ENCODE measurements at places on chromosomes 1 and 21. TPM values are rescaled to one million over a fixed set of nuclear protein-coding genes. Genes with fewer than 3 reads are reported as not detected.
A peak's percentile ranks its signal among the peaks of the same experiment; 100 is the strongest.

The CYP4A22 gene
- not detected for total RNA-seq

DNA sequence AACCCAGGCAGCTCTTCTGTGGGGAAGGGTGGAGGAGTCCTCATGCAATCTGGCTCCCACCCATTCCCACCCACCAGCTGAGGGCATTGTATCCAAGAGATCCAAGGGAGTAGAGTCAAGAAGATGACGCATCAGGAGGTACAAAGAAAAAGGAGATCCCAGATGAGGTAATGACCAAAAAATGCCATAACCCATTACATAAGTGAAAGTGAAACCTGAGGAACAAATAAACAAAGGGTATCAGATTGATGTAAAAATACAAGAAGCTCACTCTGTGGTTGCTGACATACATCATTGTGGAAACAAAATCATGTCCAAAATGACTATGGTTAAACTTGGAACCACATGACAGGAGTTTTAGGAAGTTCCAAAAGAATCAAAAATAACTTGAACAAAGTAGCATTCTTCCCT lies 42.5 kb downstream of the CCN1 start:
- H3K27me3 ChIP-seq, result no peaks in the 10 kb centered on the region
- no peak overlapping the region for H3K27ac ChIP-seq
- H3K36me3 ChIP-seq, result no peaks in the 10 kb centered on the region
- no peak overlapping the region for H3K4me3 ChIP-seq
- H3K4me1 ChIP-seq, result no peaks in the 10 kb centered on the region

The RXRG gene
- not detected for total RNA-seq

GRCh38 chr1:51433972-51434510 lies 85.0 kb downstream of the EPS15 start:
- H3K4me1 ChIP-seq, result no peaks in the 10 kb centered on the region
- no peaks in the 10 kb centered on the region for H3K27me3 ChIP-seq
- H3K27ac ChIP-seq, result no peak overlapping the region
- H3K36me3 ChIP-seq, result no peaks in the 10 kb centered on the region

DNA sequence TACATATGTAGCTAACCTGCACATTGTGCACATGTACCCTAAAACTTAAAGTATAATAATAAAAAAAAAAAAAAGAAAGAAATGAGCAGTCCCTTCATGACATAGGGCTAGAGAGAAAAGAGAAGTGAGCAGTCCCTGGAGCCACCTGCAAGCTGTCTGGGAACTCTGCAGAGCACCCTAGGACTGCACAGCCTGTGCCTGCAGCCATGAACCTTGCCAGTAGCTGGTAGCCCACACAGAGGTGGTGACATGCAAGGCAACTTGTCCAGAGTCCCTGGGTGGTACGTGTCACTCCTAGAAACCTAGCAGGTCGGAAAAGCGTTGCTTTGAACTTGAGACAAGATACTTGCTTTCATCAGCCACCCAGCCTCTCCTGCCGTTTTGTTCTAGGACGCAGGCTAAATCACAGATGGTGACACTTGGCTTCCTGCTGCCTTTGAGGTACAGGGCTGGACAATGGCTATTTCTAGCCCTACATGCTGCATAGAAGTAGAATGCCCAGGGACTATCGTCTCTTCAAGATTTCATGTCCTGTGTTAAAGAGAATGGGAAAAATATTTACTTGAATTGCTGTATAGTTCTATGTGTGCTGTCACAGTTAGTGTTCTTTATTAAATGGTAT lies 260.9 kb downstream of the LTN1 start:
- H3K27me3 ChIP-seq, result no peaks in the 10 kb centered on the region
- DNase-seq, result no peak
- no peaks in the 10 kb centered on the region for H3K4me1 ChIP-seq
- no peak overlapping the region for H3K4me3 ChIP-seq

The CATSPERE gene
- 0.14 TPM for total RNA-seq

DNA sequence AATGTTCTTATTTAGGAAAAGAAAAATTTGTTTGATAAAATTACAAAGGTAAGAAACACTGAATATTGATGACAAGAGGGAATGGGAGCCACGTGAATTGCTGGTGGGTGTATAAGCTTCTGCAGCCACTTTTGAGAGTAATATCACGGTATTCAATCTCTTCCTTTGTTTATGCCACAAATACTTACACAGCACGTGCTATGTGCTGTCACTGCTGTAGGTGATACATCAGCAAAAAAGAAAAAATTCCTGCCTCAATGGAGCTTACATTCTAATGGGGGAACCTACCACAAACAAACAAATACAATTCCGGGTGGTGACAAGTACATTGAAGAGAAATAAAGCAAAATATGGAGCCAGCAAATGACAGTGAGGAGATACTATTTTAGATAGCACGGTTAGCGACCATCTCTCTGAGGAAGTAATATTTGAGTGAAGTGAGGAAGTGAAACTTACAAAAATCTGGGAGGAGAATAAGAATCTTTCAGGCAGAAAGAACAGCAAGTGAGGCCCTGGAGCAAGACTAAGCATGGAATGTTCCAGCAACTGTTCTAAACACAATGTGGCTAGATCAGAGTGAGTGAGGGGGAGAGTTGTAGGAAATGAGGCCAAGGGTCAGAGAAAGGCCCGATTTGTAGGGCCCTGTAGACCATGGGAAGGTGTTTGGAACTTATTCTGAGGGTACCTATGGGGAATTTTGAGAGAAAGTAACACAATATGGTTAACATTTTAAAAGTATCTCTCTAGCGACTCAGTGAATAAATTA lies 2.6 kb upstream of the FCRLB start:
- no peak overlapping the region for H3K27ac ChIP-seq
- DNase-seq, result no peak
- no peaks in the 10 kb centered on the region for H3K27me3 ChIP-seq
- no peaks in the 10 kb centered on the region for H3K36me3 ChIP-seq
- no peaks in the 10 kb centered on the region for H3K4me1 ChIP-seq

- no peaks in the 10 kb centered on the region for H3K27me3 ChIP-seq
- peak; percentile 53 for DNase-seq
- no peaks in the 10 kb centered on the region for H3K36me3 ChIP-seq
- no peak overlapping the region for H3K4me3 ChIP-seq
These were observed 383.8 kb upstream of the VAMP3 start for GRCh38 chr1:7387053-7387927.

DNA sequence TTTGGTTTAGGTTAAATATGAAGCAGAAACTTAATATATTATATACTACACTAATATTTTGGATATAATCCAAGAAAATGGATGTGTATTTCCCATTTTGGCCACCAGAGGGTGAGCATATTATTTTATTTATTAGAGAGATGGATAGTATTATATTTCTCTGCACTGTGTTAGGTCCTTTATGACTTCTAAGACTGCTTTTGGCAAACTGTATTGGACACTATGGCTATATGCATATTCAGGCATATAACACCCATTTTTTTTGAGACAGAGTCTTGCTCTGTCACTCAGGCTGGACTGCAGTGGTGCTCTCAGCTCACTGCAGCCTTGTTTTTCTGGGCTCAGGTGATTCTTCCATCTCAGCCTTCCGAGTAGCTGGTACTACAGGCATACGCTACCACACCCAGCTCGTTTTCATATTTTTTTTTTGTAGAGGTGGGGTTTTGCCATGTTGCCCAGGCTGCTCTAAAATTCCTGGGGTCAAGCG lies 17.8 kb upstream of the PGM1 start:
- no peaks in the 10 kb centered on the region for H3K4me1 ChIP-seq
- H3K36me3 ChIP-seq, result no peaks in the 10 kb centered on the region
- no peak for DNase-seq
- H3K27me3 ChIP-seq, result no peaks in the 10 kb centered on the region

The RAB13 gene
- 77.4 TPM for total RNA-seq

The PAX7 gene
- total RNA-seq, result not detected

The FAM76A gene
- total RNA-seq, result 9.4 TPM

GRCh38 chr1:103362348-103363007 lies 163.0 kb upstream of the RNPC3 start:
- no peaks in the 10 kb centered on the region for H3K4me1 ChIP-seq
- H3K36me3 ChIP-seq, result no peaks in the 10 kb centered on the region
- no peak overlapping the region for H3K4me3 ChIP-seq
- no peak overlapping the region for H3K27ac ChIP-seq
- H3K27me3 ChIP-seq, result no peaks in the 10 kb centered on the region

- peak overlapping the region; percentile 20 for H3K27ac ChIP-seq
- no peak overlapping the region for H3K4me3 ChIP-seq
- H3K4me1 ChIP-seq, result peaks cover 25% of the 10 kb centered on the region
These were observed 78.9 kb downstream of the SLC66A1 start for GRCh38 chr1:19390901-19391595.

The CA6 gene
- total RNA-seq, result not detected
